ENCODE measurements at places on chromosomes 4 and X. TPM values are rescaled to one million over a fixed set of nuclear protein-coding genes. Genes with fewer than 3 reads are reported as not detected.

GRCh38 chrX:17377091-17377717 lies 2.2 kb downstream of the NHS start:
- no peak for DNase-seq
- peaks cover 19% of the 10 kb centered on the region for H3K27me3 ChIP-seq
- H3K36me3 ChIP-seq, result peaks cover 8% of the 10 kb centered on the region
- H3K4me3 ChIP-seq, result no peak overlapping the region
- no peak overlapping the region for H3K27ac ChIP-seq
- no peaks in the 10 kb centered on the region for H3K4me1 ChIP-seq

DNA sequence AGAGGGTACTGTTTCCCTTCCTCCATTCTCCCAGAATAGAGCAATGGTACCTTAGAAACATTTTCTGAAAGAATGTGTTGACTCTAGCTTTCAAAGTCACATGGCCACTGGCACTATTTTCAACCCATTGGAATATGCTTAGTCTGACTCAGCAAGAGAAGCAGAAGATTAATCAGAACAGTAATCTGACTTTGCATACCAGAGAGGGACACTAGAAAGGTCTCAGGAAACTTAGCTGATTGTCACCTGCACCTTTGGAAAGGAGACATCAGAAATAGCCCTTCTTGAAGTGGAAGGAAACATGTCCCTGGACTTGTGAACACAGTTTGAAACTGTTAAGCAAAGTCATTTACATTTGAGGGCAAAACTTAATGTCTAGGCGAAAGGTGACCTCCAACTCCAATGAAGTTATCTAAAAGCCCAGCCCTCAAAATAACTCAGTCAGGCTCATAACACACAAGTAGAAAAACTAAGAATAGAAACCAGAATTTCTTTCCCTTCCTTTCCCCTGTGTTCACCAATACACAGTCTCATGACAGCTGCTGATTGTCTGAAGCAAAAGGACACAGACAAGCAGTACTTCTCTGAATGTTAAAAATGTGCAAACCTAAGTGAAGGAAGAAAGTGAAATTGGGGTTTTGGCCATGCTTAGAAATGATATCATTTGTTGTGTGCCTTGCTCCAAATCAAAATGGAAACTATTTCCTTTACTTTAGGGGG lies 270.8 kb downstream of the GRIA3 start:
- H3K36me3 ChIP-seq, result no peaks in the 10 kb centered on the region
- H3K27me3 ChIP-seq, result no peaks in the 10 kb centered on the region
- no peak for DNase-seq

- no peak overlapping the region for H3K4me3 ChIP-seq
- no peaks in the 10 kb centered on the region for H3K4me1 ChIP-seq
- H3K36me3 ChIP-seq, result peaks cover 3% of the 10 kb centered on the region
- no peak for DNase-seq
- H3K27me3 ChIP-seq, result no peaks in the 10 kb centered on the region
Observed at GRCh38 chrX:13994104-13994503, 35.6 kb downstream of the GEMIN8 start.

DNA sequence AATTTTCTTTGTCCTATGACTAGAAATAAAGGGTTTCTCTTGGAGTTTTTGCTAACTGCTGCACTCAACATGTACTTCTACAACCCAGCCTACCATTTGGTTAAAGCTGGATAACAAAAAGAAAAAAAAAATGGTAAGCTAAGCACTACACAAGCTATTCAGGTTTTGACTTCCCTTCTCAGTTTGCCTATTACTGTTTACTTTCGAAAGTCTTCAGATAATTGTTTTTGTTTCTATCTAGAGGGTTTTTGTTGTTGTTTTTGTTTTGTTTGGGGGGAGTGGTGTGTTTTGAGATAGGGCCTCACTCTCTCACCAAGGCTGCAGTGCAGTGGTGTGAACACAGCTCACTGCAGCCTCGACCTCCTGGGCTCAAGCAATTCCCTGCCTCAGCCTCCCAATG lies 46.6 kb downstream of the CLOCK start:
- DNase-seq, result no peak
- H3K36me3 ChIP-seq, result peaks cover 32% of the 10 kb centered on the region
- no peaks in the 10 kb centered on the region for H3K27me3 ChIP-seq
- no peak overlapping the region for H3K4me3 ChIP-seq

GRCh38 chrX:37287741-37288444 lies 61.3 kb upstream of the PRRG1 start:
- no peak overlapping the region for H3K4me3 ChIP-seq
- H3K27me3 ChIP-seq, result no peaks in the 10 kb centered on the region
- no peaks in the 10 kb centered on the region for H3K4me1 ChIP-seq
- no peaks in the 10 kb centered on the region for H3K36me3 ChIP-seq
- no peak for DNase-seq

The RASGEF1B gene
- total RNA-seq, result 14.7 TPM

All from naive thymus-derived CD8-positive, alpha-beta T cell (primary cell).